GM12864 (cell line): ENCODE measurements at places on chromosomes 4 and X.
A peak's percentile ranks its signal among the peaks of the same experiment; 100 is the strongest.

DNA sequence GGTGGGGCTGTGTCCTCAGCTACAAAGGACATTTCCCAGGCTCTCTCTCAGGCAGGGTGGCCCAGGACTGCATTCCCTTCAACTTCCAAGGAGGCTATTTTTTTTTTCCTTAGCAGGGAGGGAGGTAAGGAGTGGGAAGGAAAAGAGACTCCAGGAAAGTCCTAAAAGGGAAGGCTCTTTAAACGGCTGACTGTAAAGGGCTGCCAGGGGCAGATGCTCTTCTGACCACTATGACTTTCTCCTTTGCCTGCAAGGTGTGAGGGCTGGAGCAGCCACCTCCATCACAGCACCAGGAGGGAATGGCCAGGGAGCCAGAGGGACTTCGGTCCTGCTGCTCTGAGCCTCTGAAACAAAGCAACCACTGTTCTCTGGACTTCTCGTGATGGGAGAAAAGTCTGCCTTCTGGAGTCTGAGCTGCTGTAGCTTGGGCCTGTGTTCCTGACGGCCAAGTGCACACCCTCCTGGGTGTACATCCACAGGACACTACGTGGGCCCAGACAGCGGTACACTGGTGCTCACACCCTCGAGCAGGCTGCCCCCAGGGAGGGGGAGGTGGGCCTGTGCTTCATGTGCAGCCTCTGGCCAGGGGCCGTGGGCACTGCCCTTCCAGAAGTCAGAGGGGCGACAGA lies 17.9 kb downstream of the NAT8L start:
- DNase-seq = no peak

DNA sequence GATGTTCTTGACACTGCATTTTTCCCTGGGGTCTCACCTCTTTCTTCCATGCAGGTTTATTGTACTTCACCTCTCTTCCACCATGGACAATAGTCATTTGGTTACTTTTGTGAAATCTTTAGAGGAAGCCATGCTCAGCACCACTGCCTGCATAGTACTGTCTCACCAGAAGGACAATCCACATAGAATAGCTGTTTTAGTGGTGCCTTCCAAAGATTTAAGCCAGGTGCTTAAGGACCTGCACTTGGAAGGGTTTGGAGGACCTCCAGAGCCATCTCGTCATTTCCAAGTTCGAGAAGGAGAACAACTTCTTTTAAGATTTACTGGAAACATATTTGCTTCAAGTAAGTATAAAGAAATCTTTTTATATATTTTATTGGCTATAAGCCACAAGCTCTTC lies 26.7 kb downstream of the DTHD1 start:
- no peak for DNase-seq

DNA sequence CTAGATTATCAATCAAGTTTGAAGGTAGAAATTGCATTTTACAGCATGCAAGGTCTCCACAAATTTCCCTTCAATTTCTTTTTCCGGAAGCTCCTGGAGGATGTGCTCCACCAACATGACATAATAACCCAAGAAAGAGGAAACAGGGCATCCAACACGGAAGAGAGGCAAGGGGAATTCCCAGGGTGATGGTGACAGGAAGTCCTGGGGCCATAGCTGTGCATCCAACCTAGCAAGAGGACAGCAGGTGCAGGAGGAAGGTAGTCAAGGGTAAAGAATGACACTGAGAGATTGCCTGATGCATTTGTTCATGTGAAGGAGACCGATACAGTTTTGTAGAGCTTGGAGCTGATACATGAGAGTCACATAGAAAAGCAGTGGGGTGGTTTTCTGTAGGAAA lies 115.7 kb upstream of the LSM6 start:
- peak; percentile 92 for DNase-seq

- no peak for DNase-seq
Observed at GRCh38 chrX:17655211-17656034, 81.9 kb upstream of the SCML1 start.

GRCh38 chr4:156377036-156377710 lies 423.5 kb upstream of the CTSO start:
- DNase-seq = no peak

DNA sequence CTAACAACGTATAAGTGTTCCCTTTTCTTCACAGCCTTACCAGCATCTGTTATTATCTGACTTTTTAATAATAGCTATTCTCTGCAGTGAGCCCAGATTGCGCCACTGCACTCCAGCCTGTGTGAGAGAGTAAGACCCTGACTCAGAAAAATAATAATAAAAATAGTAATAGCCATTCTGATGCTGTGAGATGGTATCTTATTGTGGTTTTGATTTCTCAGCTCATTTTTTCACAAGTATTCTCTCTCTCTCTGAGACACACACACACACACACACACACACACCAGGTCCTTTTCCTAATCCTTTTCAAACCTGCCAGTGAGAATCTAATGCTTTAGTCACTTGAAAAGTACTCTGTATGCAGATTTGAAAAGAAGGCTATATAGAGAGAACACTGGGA lies 89.8 kb downstream of the CHIC2 start:
- no peak for DNase-seq

GRCh38 chr4:99624141-99624719 lies 33.4 kb downstream of the C4orf54 start:
- DNase-seq = no peak

GRCh38 chr4:907691-908425 lies 24.3 kb downstream of the GAK start:
- no peak for DNase-seq

DNA sequence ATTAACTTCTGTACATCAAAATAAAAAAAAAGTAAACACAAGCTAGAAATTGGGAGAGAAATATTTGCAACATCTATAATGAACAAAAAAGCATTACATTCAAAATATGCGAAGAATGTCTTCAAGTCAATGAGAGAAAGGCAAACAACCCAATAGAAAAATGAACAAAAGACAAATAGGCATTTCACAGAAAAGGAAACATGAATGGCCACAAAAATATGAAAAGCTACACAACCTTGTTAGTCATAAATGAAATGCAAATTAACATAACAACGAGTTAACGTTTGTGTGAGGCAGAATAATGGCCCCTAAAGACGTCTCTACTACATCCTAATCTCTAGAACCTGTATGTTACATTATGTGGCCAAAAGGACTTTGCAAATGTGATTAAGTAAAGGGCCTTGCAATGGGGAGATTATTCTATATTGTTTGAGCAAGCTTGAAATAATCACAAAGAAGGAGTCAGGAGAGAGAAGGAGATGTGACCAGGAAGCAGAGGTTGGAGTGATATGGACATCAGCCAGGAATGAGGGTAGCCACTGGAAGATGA lies 86.8 kb downstream of the WDFY3 start:
- no peak for DNase-seq

DNA sequence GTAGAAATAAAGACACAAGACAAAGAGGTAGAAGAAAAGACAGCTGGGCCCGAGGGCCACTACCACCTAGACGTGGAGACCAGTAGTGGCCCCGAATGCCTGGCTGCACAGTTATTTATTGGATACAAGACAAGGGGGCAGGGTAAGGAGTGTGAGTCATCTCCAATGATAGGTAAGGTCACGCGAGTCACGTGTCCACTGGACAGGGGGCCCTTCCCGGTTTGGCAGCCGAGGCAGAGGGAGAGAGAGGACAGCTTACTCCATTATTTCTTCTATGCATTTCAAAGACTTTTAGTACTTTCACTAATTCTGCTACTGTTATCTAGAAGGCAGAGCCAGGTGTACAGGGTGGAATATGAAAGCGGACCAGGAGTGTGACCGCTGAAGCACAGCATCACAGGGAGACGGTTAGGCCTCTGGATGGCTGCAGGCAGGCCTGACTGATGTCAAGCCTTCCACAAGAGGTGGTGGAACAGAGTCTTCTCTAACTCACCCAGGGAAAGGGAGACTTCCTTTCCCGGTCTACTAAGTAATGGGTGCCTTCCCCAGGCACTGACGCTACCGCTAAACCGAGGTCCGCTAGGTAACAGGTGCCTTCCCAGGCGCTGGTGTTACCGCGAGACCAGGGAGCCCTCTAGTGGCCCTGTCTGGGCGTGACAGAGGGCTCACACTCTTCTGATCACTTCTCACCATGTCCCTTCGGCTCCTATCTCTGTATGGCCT lies 44.9 kb downstream of the ZBTB49 start:
- DNase-seq = peak; percentile 49

- no peak for DNase-seq
Observed at GRCh38 chrX:129791336-129791735, 11.6 kb downstream of the SASH3 start.

DNA sequence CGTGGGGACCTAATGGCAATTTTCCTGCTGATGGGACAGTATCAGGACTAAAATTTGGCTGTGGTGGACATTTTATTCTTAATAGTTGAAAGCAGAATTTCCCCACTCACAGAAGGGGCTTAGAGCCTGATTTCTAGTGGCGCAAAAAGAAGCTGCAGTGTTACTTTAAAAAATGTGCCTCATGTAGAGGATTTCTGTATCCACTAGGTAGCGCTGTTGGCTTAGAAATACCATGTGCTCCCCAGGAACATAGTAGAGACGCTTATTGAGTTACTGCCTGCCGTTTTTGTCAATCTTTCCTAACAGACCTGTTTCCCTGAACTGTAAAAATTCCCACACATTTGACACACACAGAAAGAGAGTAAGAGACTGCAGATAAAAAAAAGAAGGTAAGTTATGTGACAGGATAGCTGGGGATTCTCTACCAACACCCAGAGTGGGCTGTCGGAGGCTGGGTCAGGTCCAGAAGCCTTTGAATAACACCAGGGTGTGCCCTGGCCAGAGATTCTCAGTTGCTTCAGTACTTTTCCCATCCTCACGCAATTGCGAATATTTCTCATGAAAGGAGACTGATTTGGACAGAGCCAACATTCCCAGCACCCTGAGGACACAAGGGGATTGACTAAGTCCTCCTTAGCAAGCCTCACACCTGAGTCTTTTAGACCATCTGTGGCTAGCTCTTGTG lies 88.4 kb downstream of the ZXDA start:
- DNase-seq = peak; percentile 3

DNA sequence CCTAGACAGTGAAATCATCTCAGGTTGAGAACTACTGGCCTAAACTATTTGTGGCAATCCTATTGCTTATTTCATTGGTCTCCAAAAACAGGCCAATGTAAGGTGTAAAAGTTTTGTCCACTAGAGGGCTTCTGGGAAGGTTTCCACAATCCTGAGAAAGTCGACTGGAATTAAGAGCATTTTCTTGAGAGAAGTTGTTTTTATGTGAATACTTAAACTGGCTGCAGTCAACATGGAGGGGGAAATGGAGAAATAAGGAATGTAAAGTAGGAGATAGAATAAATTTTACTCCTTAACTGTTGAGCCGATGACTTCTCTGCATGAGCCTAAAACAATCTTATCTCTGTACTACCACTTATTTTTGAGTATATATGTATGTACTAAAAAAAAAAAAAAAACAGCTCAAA lies 11.0 kb upstream of the EIF4E start:
- no peak for DNase-seq

GRCh38 chr4:145427991-145428390 lies 53.7 kb upstream of the SMAD1 start:
- no peak for DNase-seq

GRCh38 chr4:137626942-137627738 lies 94.8 kb upstream of the PCDH18 start:
- no peak for DNase-seq

DNA sequence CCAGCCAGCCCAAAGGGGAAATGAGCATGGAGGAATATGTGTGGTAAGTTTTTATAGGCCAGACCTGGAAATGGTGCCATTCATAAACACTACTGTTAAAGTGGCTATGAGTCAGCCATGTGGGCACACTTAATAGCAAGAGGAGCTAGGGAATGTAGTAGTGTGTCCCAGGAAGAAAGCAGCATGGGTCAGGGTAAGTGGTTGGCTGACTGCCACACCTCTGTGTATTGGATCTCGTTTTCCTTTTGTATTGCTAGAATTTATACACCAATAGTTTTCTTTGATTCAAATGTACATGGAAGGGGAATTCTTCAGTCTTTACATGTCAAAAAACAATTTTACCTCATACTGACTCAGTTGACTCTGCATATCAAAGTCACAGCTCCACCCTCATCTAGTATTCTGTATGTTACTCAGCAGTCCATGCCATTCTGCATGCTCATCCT lies 22.9 kb upstream of the SGMS2 start:
- no peak for DNase-seq

DNA sequence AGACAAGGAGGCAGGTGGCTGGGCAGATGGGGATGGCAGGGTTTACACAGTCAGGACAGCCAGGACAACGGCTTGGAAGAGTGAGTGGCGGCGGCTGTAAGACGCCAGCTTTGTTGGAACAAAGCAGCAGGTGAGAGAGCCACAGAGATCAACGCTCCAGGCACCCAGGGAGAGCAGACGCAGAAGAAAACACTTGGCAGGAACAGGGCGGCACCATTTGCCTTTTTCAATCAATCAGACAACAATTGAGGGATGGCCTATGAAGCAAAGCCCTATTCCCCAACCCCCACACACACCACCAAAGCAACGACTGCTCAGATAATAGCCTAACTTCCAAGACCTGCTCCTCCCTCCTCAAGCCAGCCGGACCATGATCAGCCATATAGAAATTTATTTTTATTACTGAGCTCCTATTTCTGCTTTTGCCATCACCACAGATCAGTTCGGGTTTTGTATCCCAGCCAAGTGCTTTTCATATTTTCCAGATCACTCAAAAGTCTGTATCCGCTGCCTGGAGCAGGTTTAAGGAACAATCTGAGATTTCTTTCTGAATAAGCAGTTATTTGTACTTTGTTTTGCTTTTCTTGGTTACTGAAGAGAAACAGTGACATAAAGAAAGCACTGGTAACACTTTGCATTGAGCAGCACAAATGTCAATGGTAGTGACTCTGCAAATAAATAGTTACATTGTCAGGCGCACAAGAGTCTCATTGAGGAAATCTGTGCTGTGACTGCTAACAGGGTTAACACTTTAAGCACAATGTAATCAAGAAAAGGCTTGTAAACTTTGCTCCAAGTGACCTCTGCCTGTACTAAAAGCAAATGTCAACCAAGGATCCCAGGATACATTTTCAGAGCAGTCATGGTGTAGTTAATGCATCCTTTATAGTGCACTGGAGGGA lies 81.8 kb upstream of the RBPJ start:
- no peak for DNase-seq

DNA sequence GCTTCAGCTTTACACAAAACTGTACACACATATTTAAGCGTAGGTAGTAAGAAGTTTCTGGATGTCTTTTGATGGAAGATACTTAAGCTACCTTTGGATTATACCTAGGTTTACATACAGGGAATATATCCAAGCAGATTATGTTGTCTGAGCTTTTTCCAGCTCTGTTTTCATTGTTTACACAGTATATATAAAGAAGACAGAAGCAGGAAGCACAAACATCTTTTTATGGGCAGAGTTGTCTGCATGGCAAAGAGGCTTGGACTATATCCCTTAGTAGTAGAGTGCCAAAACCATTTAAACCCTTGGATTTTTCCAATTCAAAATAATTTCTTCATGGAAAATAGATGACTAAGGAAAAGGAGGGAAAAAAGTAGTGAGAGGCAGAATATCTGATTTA lies 329.4 kb upstream of the AGA start:
- DNase-seq = no peak

DNA sequence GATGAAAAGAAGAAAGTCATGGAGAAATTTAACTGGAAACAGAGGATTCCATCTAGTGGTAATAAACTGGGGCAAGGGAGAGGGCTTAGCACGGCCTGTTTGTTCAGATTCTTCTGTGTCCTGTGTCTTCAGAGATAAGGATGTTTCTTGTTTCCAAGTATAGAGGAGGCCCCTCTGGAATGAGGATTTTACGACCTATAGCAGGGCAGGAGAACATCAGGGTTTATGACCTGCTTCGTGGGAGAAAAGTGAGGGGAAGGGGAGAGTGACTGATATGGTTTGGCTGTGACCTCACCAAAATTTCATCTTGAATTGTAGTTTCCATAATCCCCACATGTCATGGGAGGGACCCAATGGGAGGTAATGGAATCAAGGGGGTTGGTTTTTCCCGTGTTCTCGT lies 93.0 kb upstream of the LDB2 start:
- DNase-seq = no peak

- no peak for DNase-seq
Observed at GRCh38 chr4:161376275-161376674, 787.5 kb downstream of the FSTL5 start.
